ENCODE measurements at places on chromosomes 5 and 9. TPM values are rescaled to one million over a fixed set of nuclear protein-coding genes. Genes with fewer than 3 reads are reported as not detected.

LCN15 gene
- total RNA-seq: not detected

GADD45G gene
- total RNA-seq: 0.53 TPM

ZDHHC11B gene
- total RNA-seq: 0.26 TPM

OSMR gene
- total RNA-seq: 56.5 TPM

KDM4C gene
- total RNA-seq: 30.3 TPM

NIPSNAP3A gene
- 82.7 TPM for total RNA-seq

FKBP15 gene
- total RNA-seq: 21.8 TPM

PLK2 gene
- total RNA-seq: 96.7 TPM

SOWAHA gene
- not detected for total RNA-seq

KIF2A gene
- total RNA-seq: 53.0 TPM

ALG2 gene
- 38.6 TPM for total RNA-seq

CTXN3 gene
- total RNA-seq: not detected

ARID3C gene
- 0.31 TPM for total RNA-seq

LCN9 gene
- total RNA-seq: not detected

SLIT3 gene
- 42.5 TPM for total RNA-seq

NR5A1 gene
- total RNA-seq: not detected

DNM1 gene
- total RNA-seq: 1.1 TPM

TAF11L3 gene
- not detected for total RNA-seq

TMEFF1 gene
- total RNA-seq: 1.1 TPM

FAM151B gene
- total RNA-seq: 9.8 TPM

NUTM2F gene
- not detected for total RNA-seq

PCDHAC2 gene
- total RNA-seq: 0.31 TPM

SAXO1 gene
- total RNA-seq: under 0.01 TPM

NPR3 gene
- 24.3 TPM for total RNA-seq

SLC34A3 gene
- total RNA-seq: 0.06 TPM

CEMIP2 gene
- 60.1 TPM for total RNA-seq

ANKRD18A gene
- 0.13 TPM for total RNA-seq

SLC6A7 gene
- total RNA-seq: not detected

FIBCD1 gene
- total RNA-seq: 0.26 TPM

FAM153A gene
- total RNA-seq: not detected

IL13 gene
- total RNA-seq: not detected

EIF4E1B gene
- total RNA-seq: not detected

FOXD4L4 gene
- total RNA-seq: 0.26 TPM

BRINP1 gene
- 0.56 TPM for total RNA-seq

PLAC8L1 gene
- total RNA-seq: 0.40 TPM

STC2 gene
- total RNA-seq: 251 TPM

CDC20B gene
- total RNA-seq: 0.06 TPM

ATP10B gene
- not detected for total RNA-seq
